COLO829 (cell line): ENCODE measurements at places on chromosomes 5 and 9.

GRCh38 chr9:35845824-35846771 lies 17.1 kb downstream of the TMEM8B start:
- no peak for DNase-seq

DNA sequence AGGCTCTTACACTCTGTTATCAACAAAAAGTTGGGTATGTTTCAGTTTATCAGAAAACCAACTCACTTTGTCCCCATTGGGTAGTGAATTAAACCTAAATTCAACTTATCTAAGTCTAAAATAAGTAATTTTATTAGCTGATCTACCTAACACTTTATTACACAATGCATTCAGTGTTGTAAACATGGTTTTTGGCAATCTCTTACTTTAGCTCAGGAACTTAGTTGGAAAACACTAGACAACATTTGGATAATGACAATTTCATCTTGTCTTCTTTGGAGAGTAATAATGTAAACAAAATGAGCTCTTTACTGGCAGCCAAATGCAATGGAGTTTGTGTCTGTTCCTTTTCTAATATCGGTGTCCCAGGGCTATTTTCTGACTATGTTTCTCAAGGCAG lies 33.0 kb downstream of the FGF10 start:
- DNase-seq = no peak

DNA sequence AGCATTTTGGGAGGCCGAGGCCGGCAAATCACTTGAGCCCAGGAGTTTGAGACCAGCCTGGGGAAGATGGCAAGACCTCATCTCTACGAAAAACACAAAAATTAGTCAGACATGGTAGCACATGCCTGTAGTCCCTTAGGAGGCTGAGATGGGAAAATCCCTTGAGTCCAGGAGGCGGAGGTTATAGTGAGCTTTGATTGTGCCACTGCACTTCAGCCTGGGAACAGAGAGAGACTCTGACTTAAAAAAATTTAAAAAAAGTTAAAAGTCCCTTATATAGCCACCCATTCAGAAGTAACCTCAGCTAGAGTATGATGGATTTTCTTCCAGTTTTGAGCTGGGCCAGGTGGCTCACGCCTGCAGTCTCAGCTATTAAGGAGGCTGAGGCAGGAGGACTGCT lies 72.4 kb downstream of the UGCG start:
- DNase-seq = no peak

DNA sequence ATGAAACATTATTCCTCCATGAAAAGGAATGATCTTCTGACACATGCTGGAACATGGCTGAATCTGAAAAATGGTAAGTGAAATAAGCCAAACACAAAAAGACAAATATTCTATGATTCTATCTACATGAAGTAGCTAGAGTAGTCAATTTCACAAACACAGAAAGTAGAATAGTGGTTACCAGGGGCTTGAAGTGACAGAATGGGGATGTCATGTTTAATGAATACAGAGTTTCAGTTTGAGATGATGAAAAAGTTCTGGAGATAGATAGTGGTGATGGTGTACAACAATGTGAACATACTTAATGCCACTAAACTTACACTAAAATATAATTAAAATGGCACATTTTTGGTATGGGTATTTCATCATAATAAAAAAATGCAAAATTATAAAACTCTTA lies 18.3 kb downstream of the RLN2 start:
- DNase-seq = no peak

- no peak for DNase-seq
These were observed 75.0 kb downstream of the CAVIN4 start for GRCh38 chr9:100652850-100653249.

DNA sequence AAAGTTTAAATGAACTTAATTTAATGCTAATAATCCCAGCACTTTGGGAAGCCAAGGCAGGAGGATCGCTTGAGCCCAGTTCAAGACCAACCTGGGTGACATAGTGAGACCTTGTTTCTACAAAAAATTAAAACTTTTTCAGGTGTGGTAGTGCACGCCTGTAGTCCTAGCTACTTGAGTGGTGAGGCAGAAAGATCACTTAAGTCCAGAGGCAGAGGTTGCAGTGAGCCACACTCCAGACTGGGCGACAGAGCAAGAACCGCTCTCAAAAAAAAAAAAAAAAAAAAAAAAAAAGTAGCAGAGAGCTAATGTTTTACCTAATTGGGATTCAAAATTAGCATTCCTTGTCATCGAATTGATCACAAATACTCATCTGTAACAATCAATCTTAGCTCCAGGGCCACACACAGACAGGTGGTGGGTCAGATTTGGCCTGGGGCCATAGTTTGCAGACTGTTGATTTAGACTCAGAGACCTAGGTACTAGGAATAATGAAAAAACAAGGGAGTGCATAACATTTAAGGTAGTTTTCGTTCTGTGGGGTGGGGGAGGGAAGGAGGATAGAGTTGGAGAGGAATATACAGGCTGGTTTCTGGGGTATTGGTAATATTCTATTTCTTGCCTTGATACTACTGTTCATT lies 21.4 kb downstream of the HSDL2 start:
- no peak for DNase-seq

- DNase-seq = no peak
These were observed 319.2 kb upstream of the PANK3 start for GRCh38 chr5:168898247-168898911.

DNA sequence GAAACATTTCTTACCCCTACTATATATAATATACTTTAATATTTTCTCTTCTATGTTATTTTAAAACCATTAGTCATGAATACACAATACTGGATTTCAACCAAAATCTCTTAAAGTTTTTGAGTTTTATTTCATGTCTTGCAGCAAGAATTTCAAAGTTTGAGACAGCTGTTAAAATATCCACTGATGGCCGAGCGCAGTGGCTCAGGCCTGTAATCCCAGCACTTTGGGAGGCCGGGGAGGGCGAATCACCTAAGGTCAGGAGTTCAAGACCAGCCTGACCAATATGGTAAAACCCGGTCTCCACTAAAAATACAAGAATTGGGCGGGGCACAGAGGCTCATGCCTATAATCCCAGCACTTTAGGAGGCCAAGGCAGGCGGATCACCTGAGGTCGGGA lies 59.7 kb upstream of the DAPK1 start:
- no peak for DNase-seq

- no peak for DNase-seq
These were observed 60.7 kb downstream of the PRRT1B start for GRCh38 chr9:131605770-131606590.

DNA sequence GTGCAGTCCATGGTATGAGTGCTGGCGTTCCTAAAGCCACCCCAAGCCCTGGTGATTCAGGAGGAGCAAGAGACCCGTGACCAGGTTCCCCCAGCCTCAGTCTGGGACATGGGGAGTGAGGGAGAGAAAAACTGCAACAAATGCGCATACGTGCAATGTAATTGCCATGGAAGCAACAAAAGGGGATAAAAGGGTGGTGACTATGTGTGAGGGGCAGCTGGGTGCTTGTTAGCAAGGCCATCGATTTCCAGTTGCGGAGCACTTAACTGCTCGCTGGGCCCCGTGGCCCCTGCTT lies 709 bp upstream of the SH3PXD2B start:
- no peak for DNase-seq

- DNase-seq = no peak
These were observed 277.1 kb downstream of the NR3C1 start for GRCh38 chr5:143126174-143127019.

- peak; percentile 26 for DNase-seq
These were observed 186.7 kb downstream of the NTRK2 start for GRCh38 chr9:84856181-84856632.

- DNase-seq = no peak
These were observed 81.8 kb downstream of the SV2C start for GRCh38 chr5:76165029-76165428.

DNA sequence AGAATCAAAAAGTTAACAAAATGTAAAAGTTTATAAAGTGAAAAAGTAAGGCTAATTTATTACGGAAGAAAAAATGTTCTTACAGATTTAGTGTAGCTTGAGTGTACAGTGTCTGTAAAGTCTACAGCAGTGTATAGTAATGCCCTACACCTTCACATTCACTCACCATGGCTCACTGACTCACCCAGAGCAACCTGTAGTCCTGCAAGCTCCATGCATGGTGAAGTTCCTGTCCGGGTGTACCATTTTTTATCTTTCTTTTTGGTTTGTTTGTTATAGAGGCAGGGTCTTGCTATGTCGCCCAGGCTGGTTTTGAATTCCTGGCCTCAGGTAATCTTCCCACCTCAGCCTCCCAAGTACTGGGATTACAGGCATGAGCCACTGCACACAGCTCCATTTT lies 93.6 kb downstream of the MED27 start:
- DNase-seq = no peak

- no peak for DNase-seq
These were observed 34.6 kb upstream of the JADE2 start for GRCh38 chr5:134490925-134491271.

GRCh38 chr5:143679777-143680176 lies 132.2 kb upstream of the HMHB1 start:
- peak; percentile 7 for DNase-seq

GRCh38 chr5:114346181-114346580 lies 15.7 kb upstream of the KCNN2 start:
- DNase-seq = no peak

GRCh38 chr9:89622933-89623861 lies 18.4 kb downstream of the GADD45G start:
- DNase-seq = no peak

DNA sequence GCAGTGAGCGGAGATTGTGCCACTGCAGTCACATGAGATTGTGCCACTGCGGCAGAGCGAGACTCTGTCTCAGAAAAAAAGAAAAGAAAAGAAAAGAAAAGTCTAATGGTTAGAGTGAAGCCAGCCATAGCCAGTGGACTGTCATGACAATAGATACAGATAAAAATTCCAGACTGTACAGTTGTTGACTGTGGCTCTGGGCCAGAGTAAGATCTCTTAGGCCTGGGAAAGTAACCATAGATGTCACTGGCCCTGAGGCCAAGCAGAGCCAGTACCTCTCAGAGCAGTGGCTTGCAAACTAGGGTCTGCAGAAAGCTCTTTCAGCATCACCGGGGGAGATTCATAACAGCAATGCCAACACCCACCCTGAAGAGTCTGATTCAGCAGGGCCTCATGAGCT lies 44.1 kb upstream of the SUB1 start:
- DNase-seq = no peak

DNA sequence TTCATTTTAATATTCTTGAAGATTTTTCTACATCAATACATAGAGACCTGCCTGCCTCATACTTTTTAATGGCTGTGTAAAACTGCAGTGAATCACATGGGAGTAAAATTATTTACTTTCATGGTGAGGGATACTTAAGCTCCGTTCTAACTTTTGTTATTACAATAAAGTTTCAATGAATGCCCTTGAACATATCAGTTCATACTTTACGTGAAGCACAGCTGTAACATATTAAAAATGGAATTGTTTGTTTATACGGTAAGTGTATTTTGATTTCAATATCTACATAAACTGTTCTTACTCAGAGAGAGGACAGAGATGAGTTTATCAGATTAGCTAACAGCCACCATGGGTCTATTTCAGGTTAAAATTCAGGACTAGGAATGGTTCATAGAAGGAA lies 155.1 kb downstream of the NR3C1 start:
- DNase-seq = no peak

- DNase-seq = no peak
These were observed 178.1 kb downstream of the EBF1 start for GRCh38 chr5:158921441-158922262.

- DNase-seq = no peak
These were observed 1.8 kb downstream of the LPCAT1 start for GRCh38 chr5:1521671-1522600.
